ENCODE measurements at places on chromosomes 13 and 19.

- DNase-seq: no peak
These were observed 38.7 kb upstream of the C1QTNF9 start for GRCh38 chr13:24270639-24271141.

GRCh38 chr13:75782985-75783384 lies 146.9 kb downstream of the LMO7 start:
- DNase-seq: no peak

- no peak for DNase-seq
These were observed 812 bp upstream of the ZNF493 start for GRCh38 chr19:21396121-21396520.

DNA sequence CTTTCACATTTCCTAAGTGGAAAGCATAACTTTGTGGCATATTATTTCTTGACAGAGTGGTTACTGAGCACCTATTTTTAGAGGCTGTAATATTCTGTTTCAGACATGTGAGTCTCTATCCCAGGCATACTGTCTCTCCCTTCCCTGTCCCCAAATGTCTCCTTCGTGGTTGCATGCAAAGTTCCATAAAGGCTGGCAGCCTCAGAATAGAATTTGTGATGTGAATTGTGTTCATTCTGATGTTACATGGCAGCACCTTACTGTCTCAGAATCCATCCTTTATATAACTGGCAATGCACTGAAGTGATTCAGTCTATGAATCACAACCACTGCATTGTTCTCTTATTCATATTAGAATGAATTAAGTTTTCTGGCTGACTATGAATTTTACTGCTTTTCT lies 89.0 kb upstream of the SLC7A1 start:
- DNase-seq: no peak

GRCh38 chr13:40676007-40676406 lies 9.6 kb upstream of the FOXO1 start:
- DNase-seq: no peak

DNA sequence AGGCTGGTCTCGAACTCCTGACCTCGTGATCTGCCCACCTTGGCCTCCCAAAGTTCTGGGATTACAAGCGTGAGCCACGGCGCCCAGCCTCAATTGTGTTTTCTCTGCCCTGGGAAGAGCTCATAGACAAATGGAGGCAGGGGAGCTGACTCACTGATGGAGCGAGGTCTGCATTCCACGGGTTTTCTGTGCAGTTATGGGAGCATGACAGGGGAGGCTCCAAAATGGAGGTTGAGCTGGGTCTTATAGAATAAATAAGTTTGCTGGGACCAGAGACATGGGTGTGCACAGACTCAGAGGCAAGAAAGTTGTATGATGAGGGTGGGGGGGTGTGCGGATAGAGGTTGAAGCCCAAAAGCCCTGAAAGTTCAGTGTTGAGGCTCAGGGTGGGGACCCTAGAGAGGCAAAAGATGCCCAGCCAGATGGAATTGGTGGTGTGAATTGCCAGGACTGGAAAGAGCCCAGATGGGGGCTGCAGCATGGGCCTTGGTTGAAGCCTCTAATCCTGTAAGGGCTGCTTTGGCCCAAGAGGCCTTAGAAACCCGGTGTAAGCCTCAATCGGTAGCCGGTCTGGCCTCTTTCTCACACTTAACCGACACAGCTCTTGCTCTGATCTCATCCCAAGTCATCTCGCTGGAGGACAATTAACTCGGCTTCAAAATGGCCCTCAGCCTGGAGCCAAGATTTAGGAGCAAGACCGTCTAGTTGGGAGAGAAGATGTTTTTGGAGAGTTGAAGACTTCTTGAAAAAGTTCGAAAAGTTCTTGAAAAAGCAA lies 1.9 kb downstream of the TPM4 start:
- DNase-seq: no peak

- no peak for DNase-seq
These were observed 2.8 kb downstream of the SEMA6B start for GRCh38 chr19:4556597-4557127.

- DNase-seq: no peak
These were observed 9.7 kb downstream of the BRME1 start for GRCh38 chr19:13896227-13896626.

DNA sequence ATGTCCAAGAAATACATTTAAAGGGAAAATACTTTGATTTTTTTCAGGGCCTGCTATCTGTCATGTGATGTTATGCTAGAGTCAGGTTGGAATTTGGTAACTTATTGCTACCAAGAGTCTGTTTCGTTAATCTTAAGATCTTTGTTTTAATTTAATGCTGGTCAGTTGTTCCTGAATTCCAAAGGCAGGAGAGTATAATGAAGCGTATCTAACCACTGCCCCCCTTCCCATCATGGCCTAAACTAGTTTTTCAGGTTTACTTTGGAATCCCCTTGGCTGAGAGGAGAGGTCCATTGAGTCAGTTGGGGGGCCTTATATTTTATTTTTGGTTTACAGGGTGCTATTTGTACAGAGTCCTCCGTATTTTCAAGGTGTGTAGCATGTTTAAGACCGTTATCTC lies 116.3 kb upstream of the SLC7A1 start:
- DNase-seq: no peak

DNA sequence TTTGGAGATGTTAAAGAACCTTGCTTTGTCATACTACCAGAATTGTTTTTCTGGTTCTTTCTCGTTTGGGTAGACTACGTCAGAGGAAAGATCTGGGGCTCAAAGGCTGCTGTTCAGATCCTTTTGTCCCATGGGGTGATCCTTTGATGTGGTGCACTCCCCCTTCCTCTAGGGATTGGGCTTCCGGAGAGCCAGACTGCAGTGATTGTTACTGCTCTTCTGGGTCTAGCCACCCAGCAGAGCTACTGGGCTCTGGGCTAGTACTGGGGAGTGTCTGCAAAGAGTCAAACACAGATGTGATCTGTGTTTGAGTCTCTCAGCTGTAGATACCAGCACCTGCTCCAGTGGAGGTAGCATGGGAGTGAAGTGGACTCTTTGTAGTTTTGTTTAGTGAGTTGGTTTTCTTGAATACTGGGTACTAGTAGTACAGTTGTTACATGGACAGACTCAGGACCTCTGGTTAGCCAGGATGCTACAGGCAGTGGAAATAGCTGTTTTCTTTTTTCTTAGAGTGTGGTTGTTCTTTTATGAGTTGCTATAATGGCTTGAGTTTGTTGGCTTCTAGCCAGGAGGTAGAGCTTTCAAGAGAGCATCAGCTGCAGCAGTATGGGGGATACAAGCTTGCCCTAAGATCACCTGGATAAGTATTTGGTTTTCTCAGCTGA lies 34.4 kb downstream of the DNAJC15 start:
- DNase-seq: no peak
